ENCODE measurements at places on chromosomes 5 and 9.

DNA sequence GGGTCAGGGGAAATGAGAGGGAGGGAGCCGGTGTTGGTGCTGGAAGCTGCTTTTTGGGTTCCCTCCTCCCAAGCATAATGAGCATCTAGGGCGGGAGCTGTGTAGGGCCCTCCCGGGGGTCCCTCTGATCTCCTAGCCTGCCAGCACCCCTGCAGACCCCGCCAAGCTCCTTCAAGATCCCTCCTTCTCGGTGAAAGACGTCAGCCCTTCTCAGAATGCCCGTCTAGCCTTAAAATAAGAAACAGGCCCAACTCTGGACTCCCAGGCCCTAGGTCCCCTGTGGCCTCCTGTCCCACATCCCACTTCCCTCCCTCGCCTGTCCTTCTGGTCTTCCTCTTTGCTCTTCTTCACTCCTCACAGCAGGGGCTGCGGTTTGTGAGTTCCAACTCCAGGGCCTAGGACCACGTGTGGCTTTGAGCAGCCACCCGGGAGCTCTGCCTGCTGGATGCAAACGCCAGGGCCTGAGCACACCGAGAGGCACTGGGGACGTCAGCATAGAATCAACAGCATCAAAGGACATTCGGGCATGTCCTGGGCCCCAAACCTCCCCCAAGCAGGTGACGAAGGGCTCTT, 8.8 kb upstream of the SCGB3A1 start:
- no peak for DNase-seq

DNA sequence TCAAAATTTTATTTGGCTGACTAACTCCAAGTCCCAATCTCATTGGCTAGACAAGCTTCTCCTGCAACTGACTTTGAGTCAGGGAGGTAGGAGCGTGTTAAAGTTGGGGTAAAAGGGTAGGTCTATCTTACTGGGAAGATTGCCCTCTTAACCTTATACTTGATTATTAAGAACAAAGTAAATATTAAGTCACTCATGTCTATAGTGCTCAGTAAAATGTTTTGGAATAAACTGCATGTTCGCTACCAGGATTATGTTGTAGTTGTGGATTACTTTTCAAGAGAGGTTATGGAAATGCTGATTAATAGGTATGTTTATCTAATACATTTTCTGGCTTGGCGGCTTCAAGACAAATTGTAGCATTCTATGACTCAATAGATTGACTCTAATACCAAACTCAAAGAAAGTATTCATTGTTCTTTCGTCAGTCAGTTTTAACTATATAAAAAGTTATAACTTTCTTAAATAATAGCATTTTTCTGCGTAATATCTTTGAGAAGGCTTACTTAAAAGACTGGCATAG, 539.1 kb downstream of the PSAT1 start:
- DNase-seq = no peak

DNA sequence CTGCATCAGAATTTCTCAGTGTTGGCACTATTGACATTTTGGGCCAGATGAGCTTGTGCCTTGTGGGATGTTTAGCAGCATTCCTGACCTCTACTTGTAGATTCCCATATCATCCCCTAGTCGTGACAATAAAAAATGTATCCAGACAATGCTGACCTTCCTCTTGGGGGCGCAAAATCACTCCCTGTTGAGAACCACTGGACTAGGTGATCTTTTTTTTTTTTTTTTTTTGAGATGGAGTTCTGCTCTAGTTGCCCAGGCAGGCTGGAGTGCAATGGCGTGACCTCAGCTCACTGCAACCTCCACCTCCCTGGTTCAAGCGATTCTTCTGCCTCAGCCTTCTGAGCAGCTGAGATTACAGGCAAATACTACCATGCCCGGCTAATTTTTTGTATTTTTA, 22.6 kb downstream of the STXBP1 start:
- DNase-seq = no peak

GRCh38 chr5:131338051-131338453, 74.2 kb downstream of the CDC42SE2 start:
- no peak for DNase-seq

GRCh38 chr5:135239453-135240282, 159.4 kb downstream of the MACROH2A1 start:
- no peak for DNase-seq

DNA sequence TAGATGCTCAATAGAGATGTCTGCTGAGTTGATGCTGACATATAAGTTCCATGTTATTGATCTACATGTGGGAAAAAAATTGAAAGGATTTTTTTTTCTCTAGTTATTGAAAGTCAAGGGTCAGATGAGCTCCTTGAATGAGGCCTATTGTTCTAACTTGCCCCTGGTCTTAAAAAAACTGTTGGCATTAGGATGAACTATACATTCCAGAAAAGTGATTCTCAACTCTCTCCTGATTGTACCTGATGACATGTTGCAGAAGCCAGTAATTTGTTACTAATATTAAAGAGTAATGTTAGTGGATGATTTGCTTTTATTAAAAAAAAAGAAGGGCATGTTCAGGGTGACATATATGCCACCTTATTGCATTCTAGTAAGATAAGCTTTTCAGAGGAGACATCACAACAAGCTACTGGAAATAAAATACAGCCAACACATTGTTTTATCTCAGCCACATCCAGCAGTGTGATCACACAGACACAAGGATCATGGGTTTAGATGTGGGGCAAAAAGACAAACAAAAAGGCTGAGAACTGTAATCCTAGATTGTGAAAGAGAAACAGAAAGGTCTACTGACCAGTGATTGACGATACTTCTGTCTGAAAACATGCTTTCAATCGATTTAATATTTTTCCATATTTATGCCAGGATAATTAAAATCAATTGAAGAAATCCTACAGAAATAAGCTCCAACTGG, 1314.1 kb upstream of the C9orf72 start:
- DNase-seq = no peak
